ENCODE measurements at places on chromosomes 16 and 17.
A peak's percentile ranks its signal among the peaks of the same experiment; 100 is the strongest.

GRCh38 chr16:57544124-57544653 is 1.7 kb downstream of the ADGRG5 start:
- DNase-seq = no peak

GRCh38 chr16:2190659-2191445 is 5.6 kb downstream of the CASKIN1 start:
- DNase-seq = no peak

DNA sequence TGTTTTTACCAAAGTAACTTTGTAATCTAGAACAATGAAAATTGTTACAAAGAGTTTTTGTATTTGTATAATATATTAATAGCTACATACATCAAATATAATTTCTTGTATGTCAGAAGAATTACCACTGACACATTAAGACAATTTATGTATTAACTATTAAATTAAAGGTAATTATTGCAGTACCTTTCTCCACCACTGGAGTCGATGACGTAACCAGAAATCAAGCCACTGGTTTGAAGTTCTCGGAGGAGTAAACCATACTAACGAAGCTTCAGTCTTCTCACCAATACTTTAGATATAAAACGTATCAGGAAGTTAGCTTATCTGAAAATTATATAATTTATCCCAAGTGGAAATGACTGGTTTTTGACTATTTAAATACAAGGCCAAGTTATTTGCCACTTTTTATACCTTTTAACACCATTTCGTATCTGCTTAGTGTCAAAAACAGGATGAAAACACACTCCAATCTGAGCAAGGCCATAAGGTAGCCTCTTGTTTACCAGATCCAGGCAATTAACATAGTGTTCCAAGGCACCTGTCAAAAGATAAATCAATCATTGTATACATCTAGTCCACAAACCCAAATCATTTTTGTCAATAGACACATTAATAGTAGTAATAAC is 4.3 kb downstream of the POLG2 start:
- DNase-seq = no peak

DNA sequence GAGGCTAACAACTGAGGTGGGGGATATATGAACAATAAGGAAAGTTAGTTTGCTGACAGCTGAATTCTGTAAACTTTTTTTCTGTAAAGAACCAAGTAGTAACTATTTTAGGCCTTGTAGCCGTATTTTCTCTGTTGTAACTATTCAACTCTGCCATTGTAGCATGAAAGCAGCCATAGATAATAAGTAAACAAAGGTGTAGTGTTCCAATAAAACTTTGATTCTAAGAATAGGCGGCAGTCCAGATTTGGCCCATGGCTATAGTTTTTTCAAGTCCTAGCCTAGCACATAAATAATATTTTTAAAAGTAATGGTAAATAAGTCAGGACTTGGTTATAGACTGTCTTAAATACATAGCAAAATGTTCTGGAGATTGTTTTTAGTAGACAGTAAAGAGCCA is 142.0 kb downstream of the STXBP4 start:
- DNase-seq = no peak

DNA sequence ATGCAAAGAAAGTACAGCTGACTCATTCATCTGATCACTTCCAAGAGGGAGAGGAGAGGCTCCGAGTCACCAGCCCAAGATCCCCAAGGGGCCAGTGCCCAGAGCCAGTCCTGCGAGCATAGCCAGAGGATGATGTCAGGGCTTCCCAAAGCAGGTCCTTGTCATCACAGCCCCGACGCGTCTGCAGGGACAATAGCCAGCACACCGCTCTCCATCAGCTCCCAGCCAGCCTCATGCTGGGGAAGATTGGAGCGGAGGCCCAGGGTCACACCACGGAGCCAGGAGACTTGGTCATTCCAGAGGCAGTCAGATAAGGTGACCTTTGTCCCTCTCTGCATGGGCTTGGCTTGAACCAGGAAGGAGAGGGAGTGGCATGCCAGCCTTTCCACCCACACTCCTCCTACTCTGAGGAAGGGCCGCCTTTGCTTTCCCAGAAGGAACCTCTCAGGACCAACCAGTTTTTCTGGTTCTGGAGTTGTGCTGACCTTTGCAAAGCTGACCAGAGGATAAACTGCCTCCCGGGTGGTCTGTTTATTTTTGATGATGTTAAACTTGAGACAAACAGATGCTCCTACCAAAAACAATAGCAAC is 58.3 kb upstream of the ARHGAP44 start:
- no peak for DNase-seq

- DNase-seq = peak; percentile 68
Observed at GRCh38 chr16:83826146-83826913, 18.6 kb downstream of the HSBP1 start.

- peak; percentile 20 for DNase-seq
Observed at GRCh38 chr17:49646391-49647255, 31.3 kb downstream of the SPOP start.
